Left ventricle myocardium inferior (tissue), 1 donor: ENCODE measurements at places on chromosomes 12 and 14.

DNA sequence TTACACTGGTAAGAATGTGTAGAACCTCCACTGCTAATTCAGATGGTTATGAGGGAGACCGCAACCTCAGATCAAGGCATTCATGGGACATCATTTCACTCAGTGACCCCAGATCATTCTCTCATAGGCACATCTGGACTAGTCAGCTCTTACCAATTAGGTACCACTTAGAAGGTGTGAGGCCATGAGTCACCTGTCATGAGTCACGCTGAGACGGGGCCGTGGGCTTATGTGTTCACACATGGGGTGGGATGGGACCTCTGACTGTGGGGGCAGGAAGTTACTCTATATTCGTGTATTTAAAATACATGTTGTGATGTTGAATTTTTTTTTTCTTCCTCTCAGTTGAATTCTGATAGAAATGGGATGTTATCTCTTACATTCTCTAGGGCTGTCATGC is 55.9 kb downstream of the CCDC92 start:
- no peak for DNase-seq

- DNase-seq: peak; percentile 61
Observed at GRCh38 chr12:132488127-132489077, 1.5 kb upstream of the FBRSL1 start.

GRCh38 chr12:132261328-132262138 is 67.9 kb downstream of the GALNT9 start:
- DNase-seq: no peak

GRCh38 chr12:18706798-18707197 is 31.0 kb downstream of the PLCZ1 start:
- no peak for DNase-seq

GRCh38 chr12:7460375-7461259 is 16.7 kb upstream of the CD163L1 start:
- DNase-seq: peak; percentile 29

DNA sequence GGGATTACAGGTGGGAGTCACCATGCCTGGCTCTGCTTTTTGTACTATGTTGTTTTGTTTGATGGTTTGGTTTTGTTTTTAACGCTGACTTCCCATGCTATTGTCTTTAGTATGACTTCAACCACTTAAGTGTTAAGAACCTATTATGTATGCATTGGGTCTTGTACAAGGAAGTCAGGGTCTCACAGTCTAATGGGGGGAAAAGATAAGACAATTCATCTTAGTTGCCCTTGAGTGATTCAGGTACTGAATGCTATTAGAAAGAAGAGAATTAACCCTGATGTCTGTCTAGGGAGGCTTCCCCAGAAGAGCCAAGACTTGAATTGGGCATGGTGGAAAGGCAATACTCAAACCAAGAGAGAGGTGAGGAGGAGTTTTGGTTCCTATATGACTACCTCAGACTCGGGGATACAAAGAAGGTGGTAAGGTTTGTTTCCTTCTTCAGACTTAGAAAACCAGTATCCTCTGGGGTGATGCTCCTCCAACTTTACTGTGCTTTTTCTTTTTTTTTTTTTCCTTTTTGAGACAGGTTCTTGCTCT is 64.6 kb downstream of the SUSD6 start:
- no peak for DNase-seq

- no peak for DNase-seq
Observed at GRCh38 chr12:124780752-124781685, 82.6 kb downstream of the SCARB1 start.

- DNase-seq: no peak
Observed at GRCh38 chr12:132318618-132319033, 10.8 kb downstream of the GALNT9 start.
